ENCODE measurements at places on chromosomes 7 and 10.

DNA sequence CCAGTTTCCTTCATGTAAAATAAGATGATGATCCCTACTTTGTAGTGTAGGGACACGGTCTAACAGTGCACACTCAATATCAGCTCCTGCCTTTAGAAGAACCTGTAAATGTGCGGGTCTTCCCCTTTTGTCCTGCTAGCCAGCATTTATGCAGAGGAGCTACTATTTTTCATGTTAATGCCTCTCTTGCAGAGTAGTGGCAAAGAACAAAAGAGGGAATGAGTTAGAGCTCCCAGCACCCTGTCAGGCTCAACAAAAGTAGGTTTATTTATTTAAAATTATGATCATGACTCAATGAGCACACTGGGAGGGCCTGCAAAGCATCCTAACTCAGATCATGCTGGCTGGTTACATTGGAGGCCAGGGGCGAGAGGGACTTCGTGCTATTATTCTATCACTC, 414.5 kb upstream of the COBL start:
- no peak for DNase-seq

GRCh38 chr7:8044761-8045430, 76.3 kb downstream of the GLCCI1 start:
- no peak for DNase-seq

GRCh38 chr7:137667633-137668387, 179.0 kb downstream of the DGKI start:
- DNase-seq = no peak

GRCh38 chr7:8065356-8065813, 96.8 kb downstream of the GLCCI1 start:
- DNase-seq = no peak

GRCh38 chr7:135971366-135971725, 5.8 kb downstream of the MTPN start:
- DNase-seq = no peak

DNA sequence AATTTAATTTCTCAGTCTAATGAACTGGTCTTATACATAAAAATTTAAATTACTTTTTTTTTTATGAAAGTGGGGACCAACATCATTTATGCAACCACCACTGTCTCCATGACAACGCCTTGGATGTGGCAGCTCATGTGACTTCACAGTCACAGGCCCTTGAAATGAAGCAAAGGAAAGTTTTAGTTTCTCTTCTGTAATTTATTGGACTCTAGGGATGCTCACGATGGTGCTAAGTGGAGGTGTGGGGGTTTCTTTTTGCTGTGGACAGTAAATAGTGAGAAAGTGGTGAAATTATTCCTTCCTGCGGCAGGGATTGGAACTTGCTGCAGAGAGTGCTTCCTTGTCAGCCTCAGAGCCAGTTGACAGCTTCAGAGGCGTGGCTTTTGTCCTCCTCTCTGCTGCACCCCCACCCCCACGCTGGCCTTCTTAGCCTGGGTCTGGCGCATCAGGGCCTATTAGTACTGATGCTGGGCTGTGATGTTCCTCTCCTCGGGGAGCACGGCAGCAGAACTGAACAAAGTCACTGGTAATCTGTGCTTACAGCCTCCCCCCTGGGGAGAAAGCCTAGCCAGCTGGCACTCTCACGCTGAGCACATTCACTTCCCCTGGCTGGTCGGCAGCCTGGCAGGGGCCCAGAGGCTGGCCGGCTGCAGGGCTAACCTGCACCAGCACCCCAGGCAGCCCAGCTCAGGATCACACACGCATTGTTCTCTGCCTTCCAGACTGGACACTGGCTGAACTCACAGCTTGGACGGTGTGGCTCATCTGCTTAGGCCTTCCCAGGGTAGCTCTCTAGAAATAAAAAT, 517.5 kb upstream of the GALNT17 start:
- peak; percentile 98 for DNase-seq

GRCh38 chr10:71086439-71087080, 125.8 kb upstream of the UNC5B start:
- DNase-seq = no peak

GRCh38 chr10:125808047-125808446, 15.0 kb downstream of the UROS start:
- no peak for DNase-seq

DNA sequence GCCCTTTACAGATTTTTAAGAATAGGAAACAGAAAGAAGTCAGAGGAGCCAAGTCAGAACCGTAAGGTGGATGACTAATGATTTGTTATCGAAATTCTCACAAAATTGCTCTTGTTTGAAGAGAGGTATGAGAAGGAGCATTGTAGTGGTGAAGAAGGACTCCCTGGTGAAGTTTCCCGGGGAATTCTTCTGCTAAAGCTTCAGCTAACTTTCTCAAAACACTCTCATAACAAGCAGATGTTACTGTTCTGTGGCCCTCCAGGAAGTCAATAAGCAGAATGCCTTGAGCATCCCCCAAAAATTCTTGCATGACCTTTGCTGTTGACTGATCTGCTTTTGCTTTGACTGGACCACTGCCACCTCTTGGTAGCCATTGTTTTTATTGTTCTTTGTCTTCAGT, 152.9 kb downstream of the HGF start:
- no peak for DNase-seq

GRCh38 chr10:69867699-69868558, 66.2 kb downstream of the COL13A1 start:
- no peak for DNase-seq

GRCh38 chr10:27600930-27601329, 96.8 kb downstream of the RAB18 start:
- DNase-seq = no peak

- no peak for DNase-seq
These were observed 44.0 kb upstream of the ANKRD1 start for GRCh38 chr10:90964781-90965465.

GRCh38 chr10:48447356-48448215, 141.1 kb downstream of the MAPK8 start:
- DNase-seq = no peak

GRCh38 chr10:33337326-33337957, 3.0 kb upstream of the NRP1 start:
- no peak for DNase-seq

DNA sequence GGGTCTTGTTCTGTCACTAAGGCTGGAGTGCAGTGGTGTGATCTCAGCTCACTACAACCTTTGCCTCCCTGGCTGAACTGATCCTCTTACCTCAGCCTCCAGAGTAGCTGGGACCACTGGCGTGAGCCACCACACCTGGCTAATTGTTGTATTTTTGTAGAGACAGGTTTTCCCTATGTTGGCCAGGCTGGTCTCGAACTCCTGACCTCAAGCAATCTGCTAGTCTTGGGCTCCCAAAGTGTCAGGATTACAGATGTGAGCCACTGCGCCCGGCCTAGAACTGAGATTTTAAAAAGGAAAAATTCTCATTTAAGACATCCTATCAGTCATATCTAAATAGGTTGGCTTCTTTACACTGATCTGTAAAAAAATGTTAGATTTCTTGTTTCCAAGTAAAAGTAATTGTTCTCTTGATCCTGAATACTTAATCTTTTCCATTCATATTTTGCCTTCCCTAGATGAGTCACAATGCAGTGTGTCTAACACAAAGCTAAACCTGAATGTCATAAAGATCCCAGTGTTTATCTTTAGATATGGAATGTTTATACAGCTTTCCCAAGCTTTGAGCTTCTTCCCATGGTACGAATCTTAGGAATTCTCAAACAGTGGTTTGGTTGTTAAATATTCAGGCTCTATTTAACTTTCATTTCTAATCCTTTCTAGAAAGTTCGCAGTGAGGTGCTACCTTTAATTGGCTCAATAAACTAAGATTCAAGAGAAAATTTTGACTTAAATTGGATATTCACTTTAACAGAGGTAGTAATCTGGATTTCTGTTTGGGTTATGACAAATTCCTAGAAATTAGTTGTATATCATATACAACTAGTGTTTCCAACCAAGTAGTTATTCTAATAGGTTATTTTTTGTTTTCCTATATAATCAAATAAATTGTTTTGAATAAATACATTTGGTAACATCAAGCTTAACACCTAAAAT, 12.1 kb upstream of the LAMB1 start:
- DNase-seq = no peak

- no peak for DNase-seq
These were observed 82.4 kb downstream of the CREM start for GRCh38 chr10:35208949-35209613.

- DNase-seq = peak; percentile 43
These were observed 108.5 kb upstream of the ANLN start for GRCh38 chr7:36280840-36281812.

DNA sequence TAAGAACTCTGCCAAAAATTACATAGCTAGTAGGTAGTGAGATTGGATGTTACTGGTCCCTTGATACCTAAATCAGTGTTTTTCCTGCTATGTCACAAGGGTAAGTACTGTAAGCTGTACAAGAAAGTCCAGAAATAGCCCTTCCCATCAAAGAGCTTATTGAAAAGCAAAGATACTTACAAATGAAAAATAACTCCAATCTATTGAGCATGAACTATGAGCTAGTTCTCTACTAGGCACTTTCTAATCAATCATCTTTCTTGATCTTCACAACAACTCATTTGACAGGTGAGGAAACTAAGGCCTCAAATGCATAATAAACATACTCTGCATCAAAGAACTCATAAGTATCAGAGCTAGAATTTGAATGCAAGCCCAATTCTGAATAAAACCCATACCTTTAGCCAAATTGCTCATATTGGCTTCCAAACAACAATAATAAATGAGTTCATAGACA, 249.8 kb upstream of the TCF7L2 start:
- DNase-seq = no peak

DNA sequence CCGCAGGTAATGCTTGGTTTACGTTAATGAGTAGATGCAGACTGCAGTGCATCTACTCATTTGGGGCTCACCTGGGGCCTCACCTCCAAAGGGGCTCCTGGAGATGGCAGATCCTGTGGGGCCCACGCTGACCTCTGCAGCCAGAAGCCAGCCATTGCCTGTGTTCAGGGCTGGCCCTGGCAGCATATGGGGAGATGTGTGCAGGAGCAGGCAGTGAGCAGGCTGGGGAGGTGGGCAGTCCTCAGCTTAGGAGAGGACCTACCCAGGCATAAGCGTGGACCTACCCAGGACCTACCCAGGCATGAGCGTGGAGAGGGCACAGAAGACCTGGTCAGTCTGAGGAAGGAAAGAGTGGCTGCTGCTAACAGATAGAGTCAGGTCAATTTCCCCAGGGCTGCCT, 178.5 kb downstream of the PTPRN2 start:
- DNase-seq = no peak

DNA sequence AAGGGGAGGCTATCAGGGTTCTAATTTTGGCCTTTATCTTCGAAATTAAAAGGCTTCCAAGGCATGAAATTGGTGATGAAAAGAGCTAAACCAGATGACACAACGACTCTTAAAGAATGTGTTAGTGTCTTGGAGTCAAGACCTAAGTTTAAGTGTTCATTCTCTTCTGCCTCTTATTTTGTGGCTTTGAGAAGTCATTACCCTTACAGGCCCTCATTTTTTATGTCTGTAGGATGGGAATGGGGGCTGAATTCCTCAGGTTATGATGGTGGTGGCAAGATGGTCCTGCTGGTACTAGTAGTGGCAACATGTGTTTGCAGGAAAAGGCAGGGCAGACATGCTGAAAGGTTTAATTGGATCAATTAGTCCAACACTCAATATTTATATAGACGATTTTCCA, 15.4 kb downstream of the TAS2R60 start:
- no peak for DNase-seq

GRCh38 chr7:13945670-13946069, 43.8 kb downstream of the ETV1 start:
- no peak for DNase-seq

GRCh38 chr7:155795401-155795800, 16.9 kb downstream of the SHH start:
- DNase-seq = no peak

GRCh38 chr7:111363099-111363498, 199.2 kb downstream of the IMMP2L start:
- DNase-seq = no peak

DNA sequence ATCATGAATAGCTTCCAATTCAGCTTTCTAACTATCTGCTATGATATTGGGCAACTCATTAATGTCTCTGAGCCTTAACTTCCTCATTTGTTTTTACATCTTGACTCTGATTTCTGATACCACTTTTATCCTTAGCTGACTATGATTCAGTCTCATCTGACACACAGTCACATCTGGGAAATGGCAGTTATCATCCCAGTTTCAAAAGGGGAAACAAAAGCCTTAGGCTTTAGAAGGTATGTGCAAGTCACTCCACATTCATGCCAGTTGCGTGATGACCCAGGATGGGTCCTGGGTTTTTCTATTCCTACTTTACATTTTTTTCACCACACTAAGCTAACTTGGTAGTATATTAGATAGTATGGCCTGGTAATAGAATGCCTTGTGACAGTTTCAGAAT, 12.7 kb downstream of the SCIN start:
- DNase-seq = no peak

DNA sequence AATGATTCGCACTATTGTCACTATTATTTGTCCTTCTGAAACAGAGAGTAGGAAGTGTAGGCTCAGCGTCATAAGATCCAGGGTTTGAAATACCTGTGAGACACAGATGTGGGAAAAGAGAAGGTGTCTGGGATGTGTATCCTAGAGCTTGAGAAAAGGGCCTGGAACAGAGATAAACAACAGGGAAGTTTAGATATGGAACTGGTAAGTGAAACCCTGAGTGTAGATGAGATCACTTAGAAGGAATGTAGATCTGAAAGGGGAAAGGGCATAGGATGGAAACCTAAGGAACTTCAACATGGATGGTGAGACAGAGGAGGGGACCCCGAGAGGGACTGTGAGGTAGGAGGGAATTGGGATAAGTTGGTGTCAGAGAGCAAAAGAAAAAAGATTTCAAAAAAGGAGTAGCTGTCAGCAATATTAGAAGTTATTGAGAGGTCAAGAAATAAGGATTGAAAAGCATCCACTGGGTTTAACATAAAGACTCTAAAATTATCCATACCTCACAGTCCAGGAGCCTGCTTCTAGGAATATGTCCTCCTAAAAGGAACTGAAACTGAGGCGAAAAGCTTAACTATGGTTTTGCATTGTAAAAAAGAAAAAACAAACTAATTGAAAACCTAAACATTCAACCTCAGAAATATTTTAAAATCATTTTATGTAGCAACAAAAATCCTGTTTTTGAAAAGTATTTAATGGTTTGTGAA, 119.2 kb upstream of the NPVF start:
- DNase-seq = no peak

Measured in NCI-H524 (cell line).